NCI-H187 (cell line): ENCODE measurements at places on chromosomes 7 and 10.

- no peak for DNase-seq
Measured at GRCh38 chr7:57642730-57643129, 192.8 kb downstream of the ZNF716 start.

DNA sequence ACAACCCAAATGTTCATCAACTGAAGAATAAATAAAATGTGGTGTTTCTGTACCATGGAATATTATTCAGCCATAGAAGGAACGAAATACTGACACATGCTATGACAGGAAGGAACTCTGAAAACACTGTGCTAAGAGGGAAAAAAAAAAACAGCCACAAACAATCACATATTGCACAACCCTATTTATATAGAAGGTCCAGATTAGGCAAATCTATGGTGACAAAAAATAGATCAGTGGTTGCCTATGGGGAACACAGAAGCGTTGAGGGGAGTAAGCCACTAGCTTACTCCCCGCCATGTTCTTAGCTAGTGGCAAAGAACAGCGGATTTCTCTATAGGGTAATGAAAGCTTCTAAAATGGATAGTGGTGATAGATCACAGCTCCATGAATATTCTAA, 198.4 kb downstream of the TPST1 start:
- DNase-seq, result no peak

GRCh38 chr10:69802424-69803161, 887 bp downstream of the COL13A1 start:
- no peak for DNase-seq

GRCh38 chr10:102384053-102384452, 11.5 kb upstream of the NFKB2 start:
- no peak for DNase-seq

GRCh38 chr7:15459018-15459615, 102.7 kb downstream of the AGMO start:
- no peak for DNase-seq

DNA sequence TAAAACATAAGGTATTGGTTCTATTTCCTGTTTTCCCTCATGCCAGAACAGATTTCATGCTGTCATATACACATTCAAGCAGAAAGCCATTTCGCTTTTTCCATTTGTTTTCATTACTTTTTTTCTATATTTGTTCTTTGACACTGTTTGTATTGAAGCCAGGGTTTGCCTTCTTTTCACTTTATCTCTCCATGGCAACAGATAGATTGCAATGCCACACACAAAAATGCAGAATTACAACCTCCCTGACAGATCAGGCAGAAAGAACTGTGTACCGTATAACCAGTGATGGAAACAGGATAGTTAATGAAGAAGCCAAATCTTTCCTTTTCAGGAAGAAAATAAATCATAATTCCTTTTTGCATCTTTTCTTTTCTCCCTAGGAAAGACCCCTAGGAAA, 103.0 kb upstream of the PCGF5 start:
- DNase-seq, result no peak

DNA sequence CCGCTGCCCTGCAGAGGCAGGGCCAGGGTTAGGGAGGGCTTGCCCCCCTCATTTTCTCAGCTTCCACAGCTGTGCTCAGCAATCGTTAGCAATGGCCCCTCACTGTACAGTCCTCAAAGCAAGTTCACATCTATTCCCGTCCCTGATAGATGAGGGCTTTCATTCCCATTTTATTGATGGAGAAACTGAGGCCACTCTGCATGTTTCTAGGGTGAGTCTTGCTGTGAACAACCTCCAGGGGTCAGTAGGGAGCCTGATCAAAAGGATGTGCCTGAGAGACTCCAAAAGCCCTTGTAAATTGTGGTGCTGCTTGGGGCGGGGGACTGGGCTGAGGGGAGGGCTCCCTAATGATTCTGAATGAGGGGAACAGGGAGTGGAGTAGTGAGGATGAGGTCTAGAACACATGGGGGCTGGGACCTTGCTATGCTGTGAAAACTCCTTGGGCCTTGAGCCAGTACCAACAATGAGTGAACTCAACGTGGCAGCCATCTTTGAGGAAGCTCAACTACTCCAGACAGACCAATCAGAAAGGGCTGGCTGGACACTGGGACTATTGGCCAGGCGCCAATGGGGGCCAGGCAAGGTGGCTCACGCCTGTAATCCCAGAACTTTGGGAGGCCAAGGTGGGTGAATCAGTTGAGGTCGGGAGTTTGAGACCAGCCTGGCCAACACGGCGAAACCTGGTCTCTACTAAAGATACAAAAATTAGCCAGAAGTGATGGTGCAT, 6.7 kb upstream of the GRIFIN start:
- DNase-seq, result no peak

DNA sequence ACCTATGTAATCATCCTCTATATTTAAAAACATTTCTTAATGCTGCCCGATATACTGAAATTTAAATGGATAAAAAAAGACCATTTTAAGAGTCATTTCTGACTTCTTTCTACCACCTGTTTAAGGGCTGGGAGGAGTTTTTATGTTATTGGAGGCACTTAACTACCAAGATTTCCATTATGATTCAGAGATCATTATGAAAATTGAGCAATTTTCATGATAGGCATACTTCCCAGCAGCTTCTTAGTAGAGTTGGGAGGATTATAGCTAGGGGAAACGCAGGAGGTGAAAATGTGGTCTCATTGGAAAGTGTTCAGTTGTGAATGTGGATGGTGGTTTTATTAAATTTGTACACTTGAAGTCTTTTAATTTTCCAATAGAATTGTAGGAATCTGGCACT, 28.4 kb upstream of the FAM204A start:
- DNase-seq, result no peak

GRCh38 chr7:102111061-102112041, 175.3 kb upstream of the SH2B2 start:
- no peak for DNase-seq

- no peak for DNase-seq
Measured at GRCh38 chr7:78862411-78862900, 591.0 kb downstream of the MAGI2 start.

- no peak for DNase-seq
Measured at GRCh38 chr10:36425131-36425797, 700.1 kb upstream of the ANKRD30A start.

GRCh38 chr7:80760292-80760691, 121.8 kb downstream of the CD36 start:
- DNase-seq, result no peak

GRCh38 chr7:49520951-49521350, 252.5 kb upstream of the VWC2 start:
- no peak for DNase-seq

DNA sequence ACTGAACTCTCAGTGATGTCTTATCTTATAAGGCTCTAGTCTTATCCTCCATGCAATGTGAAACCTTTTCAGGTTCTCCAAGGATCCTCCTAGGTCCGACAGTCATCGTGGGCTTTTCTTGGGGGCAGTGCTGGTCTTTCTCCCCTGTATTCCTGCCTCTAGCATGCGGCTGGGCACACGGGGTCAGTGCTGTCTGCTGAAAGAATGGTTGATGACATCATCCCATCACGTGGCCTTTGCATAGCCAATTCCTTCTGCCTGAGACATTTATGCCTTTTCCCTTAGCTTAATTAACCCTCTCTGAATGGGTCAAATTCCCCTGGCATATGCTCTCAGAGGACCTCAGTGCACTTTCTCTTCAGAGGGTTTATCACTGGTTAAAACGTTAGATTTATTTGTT, 27.0 kb upstream of the KCNK18 start:
- no peak for DNase-seq

DNA sequence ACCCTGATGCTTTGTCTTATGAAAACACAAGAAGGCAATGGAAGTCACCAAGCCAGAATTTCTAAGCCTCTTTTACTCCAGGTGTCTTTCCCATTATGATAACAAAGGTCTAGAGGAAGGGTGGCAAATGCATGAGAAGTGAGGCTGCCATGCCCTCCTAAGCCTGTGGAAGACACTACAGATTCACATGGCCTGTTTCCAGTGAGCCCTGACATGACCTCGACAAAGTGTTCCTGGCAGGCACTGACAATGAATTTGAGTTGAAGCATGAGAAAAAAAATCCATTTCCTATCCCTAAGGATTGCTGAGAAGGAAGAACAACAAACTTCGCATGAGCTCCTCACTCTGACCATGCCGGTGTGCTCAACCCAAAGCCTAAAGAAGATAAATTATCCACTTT, 268.0 kb downstream of the HTR7 start:
- no peak for DNase-seq

DNA sequence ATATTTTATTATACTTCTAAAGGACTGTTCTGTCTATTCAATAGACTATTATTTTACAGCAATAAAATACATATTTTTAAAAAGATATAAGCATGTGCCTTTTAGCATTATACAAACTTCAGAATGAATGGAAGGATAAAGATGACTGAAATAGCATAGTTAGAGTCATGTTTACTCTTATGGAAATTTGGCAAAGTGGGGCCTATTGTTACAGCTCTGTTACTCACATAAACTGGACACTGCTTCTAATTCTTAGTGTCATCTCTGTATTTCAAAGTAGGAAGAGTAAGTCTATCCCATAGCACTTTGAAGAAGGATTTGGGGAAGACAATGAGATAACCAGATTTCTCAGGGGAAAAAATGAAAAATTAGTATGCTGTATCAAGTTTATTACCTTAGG, 168.2 kb downstream of the SKAP2 start:
- DNase-seq, result no peak

DNA sequence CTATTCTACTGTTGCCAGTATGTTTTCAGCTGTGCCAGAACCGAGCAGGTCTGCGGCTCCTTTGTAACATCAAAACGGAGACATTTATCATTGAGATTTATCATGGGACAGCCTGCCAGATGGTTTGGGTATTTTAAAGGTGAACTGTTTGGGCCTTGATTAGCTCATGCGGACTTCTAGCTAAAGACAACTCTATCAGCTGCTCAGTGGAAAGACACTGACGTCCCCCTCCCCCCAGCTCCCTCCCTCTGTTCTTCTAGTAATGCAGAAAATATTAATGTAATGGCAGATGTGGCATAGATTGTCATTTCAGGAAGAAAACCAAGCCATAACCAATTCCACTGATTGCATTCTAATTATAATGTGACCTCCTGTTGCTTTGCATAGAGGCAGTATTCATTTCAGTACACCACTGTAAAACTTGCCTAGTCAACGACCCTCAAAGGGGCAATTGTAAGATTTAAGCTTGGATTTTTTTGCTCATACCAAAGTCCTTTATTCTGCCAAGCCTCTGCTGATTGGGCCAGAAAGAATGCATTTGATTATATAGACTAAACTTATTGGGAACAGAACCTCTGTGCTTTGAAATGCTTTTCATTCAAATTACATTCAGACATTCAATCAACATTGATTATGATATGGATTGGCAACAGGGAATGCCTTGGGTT, 966.8 kb downstream of the LRMDA start:
- no peak for DNase-seq

DNA sequence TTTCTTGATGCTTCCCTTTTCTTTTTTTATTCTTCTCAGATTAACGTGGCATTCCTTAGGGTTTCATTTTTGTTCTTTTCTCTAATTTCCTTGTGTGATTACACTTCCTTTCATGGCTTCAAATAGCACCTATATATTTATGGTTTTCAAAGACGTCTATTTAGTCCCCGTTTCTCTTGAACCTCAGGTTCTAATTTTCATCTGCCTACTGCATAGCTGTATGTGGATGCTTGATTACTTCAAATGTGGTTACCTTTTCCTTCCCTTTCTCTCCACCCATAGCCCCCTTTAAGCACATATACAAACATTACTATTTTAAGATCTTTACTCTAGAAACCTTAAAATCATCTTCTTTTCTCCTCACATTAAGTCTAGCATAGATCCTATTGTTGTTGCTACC, 2.4 kb downstream of the TPST1 start:
- no peak for DNase-seq

- DNase-seq, result peak; percentile 32
Measured at GRCh38 chr7:28020302-28020940, 160.2 kb downstream of the JAZF1 start.
